ENCODE measurements at places on chromosomes 13 and 19.
A peak's percentile ranks its signal among the peaks of the same experiment; 100 is the strongest.

DNA sequence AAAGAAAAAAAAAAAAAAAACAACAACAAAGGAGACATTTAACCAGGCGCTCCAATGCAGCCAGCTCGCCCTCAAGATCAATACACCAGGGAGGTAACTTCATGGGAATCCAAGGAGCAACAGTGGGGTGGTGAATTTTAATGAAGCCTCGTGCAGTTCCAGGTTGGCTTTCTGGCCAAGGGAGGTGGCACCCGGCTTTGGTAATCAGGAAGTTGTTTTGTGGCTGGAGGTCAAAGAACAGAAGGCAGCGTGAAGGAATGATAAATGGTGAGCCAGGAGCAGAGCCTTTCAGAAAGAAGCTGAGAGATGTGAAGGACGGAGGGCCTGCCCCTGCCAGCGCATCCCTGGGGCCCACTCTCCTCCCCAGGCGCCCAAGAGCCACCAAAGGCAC, 188.2 kb upstream of the TSC22D1 start:
- DNase-seq = no peak

DNA sequence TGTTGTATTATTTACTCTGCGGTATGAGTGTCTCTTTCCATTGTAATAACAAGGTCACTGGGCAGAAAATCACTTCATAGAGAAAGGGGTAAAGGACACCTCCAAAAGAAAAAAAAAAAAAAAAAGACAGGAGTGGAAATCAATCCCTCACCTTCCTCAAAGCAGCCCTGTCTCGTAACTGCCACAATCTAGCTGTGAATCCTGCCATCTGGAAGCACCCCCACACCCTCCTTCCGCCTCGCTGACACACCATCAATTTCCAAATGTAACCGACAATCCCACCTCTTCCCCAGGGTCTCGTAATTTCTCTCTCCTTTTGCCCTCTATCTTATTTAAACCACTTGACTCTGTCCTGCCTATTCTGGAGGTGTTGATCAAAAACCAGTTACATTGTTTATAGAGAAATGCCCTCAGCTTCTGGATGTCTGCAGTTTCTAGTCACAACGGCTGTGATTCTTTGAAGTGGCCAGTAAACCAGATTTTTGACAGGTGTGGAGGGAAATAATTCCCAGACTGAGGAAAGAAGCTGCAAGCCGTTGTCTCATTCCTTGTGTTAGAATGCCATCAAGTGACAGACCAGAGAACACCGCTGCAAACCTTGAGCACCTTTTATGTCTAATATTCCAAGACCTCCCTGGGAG, 9.1 kb upstream of the POP4 start:
- no peak for DNase-seq

GRCh38 chr19:8615024-8615423, 4.5 kb upstream of the ADAMTS10 start:
- DNase-seq = no peak

DNA sequence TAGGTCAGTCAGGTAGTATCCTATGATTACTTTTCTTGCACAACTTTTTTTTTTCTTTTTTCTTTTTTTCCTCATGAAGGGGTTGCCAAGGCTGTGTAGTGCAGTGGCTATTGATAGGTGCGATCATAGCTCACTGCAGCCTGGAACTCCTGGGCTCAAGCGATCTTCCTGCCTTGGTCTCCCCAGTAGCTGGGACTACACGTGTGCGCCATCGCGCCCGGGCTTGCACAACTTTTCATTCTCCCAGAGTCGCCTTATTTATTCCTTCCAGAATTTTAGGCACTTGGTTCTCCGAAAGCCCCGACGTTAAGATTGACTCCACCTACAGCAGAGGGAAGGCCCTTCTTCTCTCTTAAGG, 867 bp upstream of the ZNF613 start:
- no peak for DNase-seq

DNA sequence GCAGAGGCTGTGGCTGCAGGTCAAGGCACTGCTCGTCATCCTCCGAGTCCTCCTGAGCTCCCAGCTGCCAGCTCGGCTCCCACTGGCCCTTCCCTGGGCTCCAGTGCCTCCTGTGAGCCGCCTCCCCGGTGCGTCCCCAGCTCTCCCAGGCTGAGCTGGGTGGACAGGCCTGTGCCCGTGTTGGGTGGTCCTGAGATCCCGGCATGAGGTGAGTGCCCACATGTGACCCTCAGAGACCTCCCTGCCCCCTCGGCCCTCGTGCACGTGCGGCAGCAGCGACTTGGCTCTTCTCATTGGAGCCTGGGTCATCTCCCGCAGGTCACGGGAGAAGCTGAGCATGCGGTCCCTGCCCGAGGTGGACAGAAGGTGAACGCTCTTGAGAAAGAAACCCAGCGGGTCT, 15.4 kb downstream of the ADAT3 start:
- no peak for DNase-seq

- no peak for DNase-seq
Measured at GRCh38 chr13:30404207-30404606, 18.1 kb upstream of the UBE2L5 start.

DNA sequence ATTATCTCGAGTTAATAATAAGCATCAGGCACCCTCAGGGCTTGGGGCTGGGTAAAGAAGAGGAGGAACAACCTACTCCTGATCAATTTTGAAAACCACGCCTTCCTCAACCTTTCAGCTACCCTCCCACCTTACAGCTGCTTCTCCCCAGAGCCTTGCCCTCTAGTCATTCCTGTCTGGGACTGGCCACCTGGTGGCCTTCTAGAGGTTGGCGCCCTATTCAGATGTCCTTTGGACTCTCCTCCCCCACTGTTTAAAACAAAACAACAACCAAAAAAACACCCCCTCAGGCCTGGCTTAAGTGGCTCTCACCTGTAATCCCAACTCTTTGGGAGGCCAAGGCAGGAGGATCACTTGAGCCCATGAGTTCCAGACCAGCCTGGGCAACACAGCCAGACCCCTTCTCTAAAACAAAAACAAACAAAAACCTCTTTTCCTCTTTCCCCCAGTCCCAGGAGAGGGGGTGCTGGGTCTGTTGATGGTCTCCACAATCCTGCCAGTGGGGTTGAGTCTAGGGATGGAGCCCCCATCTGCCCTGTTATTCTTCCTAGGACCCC, 62.3 kb downstream of the CCDC70 start:
- no peak for DNase-seq

DNA sequence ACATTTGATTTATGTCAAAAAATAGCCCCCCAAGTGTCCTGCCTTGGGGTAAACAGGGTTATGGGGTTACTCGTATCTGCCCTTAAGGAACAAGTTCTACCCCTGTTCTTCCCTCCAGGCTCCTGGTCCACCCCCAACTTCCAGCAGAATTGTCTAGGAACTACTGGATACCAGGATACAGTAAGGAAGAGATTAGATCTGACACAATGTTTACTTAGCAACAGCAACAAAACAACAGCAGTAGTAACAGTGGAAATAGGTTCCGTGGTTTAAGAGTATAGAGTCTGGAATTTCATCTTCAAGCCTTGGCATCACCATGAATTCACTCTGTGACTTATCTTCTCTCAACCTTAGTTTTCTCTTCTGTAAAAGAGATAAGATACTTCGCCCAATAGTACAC, 1.7 kb upstream of the FAM98C start:
- DNase-seq = no peak

DNA sequence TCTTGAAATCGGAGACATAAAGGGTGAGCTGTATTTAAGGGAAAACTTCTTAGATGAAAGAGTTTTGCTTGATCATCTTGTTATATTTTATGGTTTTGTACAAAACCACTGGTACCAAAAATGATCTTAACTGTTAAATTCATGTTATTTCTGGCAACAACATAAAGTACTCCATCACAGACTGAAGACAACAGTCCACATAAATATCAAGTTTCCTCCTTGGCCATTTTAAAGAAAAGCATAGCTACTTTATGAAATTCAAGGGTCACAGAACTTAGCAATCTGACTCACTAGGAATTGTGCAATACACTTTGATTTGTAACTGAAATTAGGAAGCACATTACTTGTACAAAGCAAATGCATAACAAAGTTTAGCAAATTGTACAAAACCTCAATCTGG, 66.3 kb downstream of the TBC1D4 start:
- no peak for DNase-seq

DNA sequence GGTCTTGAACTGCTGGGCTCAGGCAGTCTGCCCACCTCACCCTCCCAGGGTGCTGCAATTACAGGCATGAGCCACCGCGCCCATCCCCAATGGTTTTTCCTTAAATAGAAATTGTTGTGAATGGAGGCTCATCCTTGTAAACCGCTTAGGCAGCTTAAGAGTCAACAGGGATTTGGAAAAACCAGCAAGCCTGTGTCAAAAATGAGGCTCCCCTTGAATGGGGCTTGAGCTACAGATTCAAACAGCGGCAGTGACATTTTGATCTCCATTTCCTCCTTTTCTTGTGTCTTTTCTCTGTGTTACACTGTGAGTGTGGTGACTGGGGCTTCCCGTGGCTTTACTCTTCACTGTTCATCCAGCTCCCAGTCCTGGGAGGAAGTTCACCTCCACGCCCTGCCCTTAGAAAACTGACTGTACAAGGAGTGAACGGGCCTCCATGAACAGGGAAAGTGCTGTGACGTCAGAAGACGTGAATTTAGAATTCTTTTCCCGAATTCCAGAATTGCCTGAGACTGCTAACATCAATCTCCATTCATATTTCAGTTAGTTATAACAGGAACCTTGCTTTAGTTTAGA, 15.3 kb upstream of the RAB8A start:
- no peak for DNase-seq

- DNase-seq = no peak
Measured at GRCh38 chr13:44605721-44606120, 29.6 kb upstream of the TSC22D1 start.

DNA sequence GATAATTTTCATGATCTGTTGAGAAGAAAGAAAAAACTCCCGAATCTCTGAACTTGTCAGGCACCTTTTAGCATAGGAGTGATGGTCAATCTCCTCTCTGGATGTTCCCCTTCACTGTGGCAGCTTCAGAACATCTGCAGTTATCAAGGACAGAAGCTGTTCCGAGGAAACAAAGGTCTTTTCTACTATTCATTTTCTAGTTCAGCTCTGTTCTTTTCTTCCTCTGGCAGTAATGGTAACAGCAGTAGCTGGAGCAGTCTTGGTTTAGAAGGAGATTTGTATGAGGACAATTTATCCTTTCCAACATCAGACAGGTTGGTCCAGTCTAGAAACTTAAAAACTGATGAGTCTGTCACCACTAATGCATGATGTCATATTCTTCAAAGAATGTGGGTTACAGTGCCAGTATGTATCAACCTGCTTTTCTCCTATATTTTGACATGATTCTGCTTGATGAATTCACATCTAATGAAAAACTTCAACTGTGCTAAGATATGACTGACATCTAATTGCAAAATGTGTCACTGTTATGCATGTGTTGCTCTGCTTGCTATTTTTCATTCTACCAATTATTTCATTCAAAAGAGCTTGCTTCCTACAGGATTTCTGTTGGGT, 41.0 kb downstream of the AKAP11 start:
- no peak for DNase-seq

DNA sequence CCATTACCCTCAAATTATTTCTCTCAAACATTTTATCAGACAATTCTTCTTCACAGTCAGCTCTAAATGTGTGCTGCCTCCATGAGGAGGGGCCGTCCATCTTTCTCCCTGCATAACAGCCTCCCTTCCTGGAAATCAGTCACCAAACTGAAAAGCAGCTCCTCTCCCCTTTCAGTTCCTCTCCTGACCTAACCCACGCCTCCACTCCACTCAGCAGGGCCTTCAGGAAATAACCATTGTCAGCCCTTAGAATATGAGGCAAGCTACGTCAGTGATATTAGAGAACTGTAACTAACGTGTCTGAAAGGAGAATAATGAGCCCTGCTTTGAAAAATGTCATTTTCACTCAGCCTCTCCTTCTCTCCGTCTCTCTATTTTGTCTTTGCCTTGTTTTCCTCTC, 116.2 kb downstream of the OLFM4 start:
- no peak for DNase-seq

GRCh38 chr19:40690693-40691420, 406 bp upstream of the NUMBL start:
- DNase-seq = peak; percentile 89

DNA sequence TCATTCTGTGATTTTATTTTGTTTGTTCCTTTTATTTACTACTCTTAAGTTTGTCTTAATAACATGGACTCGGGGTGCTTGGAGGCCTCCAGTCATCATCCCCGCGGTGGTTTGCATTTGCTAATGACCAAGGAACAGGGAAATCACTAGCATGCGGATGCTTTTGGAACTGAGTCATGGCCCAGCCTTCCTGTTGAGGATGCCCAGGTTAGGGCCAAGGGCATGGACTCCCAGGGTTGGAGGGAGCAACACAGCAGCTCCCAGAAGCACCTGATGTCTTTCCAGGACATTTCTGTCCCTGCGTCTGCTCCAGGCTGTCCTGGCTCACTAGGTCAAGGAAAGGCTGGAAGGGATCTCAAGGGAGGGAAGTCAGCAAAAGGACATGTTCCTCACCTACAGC, 423.7 kb upstream of the TSHZ3 start:
- DNase-seq = no peak

DNA sequence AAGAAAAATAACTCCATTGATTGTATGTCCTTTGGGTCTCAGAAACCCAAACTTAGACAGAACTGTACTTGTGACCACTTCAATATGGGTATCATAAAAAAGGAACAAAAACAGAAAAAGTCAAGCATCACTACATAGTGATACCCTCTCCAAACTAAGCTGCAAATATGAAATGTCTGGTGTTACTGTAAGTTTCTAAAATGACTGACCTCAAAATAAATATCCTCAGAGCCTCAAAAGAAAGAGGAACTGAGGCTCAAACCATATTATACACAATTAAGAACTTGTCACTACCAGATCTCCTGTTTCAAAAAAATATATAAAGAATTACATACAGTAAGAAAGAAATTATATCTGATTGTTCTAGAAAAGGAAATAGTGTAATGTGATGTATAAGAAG, 787.9 kb upstream of the KLHL1 start:
- no peak for DNase-seq

DNA sequence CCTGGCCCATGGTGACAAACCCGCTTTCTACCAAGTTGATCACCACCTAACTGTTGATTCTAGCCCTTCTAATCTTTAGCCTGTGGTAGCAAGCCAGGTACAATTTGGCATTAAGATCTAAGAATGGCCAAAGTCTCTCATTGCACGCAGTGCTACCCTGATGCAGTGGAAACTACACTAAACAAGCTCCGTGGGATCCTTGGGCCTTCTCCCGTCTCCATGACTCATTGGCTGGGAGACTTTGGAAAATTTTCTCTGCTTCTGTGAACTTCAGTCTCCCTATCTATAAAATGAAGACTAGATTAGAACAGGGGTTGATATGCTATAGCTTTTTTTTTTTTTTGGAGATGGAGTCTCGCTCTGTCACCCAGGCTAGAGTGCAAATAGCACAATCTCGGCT, 223.0 kb downstream of the TSHZ3 start:
- no peak for DNase-seq

DNA sequence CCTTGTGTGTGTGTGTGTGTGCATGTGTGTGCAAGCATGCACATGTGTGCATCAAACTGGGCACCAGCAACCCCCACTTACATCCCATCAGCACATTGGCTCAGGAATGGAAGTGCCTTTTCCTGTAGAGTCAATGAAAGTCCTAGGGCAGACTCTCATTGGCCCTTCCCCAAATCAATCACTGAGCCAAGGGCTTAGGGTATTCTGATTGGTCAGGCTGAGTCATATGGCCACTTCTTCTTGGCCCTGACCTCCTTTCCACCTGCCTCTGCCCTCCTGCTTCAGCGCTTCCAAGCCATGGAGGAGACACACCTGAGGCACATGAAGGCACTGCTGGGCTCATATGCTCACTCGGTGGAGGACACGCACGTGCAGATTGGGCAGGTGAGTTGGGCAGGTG, 20.9 kb downstream of the FCHO1 start:
- no peak for DNase-seq

All from activated naive CD4-positive, alpha-beta T cell (primary cell).